Stimulated activated CD8-positive, alpha-beta memory T cell treated with anti-CD3 and anti-CD28 coated beads, Interleukin-15, amount 100 ng/mL, for 48 hours (primary cell): ENCODE measurements at places on chromosomes 7 and 10.

DNA sequence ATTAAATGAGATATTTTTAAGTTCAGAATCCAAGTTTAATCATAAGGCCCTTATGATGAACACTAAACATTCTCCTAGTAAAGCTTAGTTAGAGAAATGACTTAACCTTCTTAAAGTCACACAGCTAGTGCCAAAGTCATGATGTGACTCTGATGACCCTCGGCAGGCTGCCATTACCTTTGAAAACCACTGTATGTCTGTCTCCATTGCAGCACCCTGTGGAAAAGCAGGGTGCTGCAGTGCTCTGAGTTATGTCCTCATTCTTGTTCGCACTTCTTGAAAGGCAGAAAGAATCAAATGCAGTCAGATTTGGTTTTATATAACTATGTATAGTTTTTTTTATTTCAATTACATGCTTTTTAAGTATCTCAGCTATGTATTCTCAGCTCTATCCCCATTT lies 105.0 kb downstream of the PHTF2 start:
- DNase-seq = no peak

- no peak for DNase-seq
Measured at GRCh38 chr7:140031364-140031763, 31.4 kb downstream of the PARP12 start.

DNA sequence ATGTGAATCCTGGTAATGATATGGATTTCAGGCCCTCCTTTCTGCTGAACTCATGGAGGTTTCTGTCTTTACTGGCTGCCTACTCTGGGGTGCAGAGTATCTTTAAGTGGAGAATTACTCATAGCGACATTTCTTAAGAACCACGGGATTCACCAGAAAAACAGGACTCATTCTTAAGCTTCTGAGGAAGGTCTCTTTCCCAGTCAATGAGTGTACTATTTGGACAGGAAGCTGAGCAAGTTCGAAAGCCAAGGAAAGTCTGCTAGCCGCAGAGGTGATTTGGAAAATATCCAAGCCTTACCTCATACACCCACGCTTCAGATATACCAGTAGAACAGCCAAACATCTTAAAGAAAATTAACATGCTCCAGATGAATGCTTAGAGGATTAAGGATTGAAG lies 377.6 kb upstream of the MYO3A start:
- DNase-seq = no peak

DNA sequence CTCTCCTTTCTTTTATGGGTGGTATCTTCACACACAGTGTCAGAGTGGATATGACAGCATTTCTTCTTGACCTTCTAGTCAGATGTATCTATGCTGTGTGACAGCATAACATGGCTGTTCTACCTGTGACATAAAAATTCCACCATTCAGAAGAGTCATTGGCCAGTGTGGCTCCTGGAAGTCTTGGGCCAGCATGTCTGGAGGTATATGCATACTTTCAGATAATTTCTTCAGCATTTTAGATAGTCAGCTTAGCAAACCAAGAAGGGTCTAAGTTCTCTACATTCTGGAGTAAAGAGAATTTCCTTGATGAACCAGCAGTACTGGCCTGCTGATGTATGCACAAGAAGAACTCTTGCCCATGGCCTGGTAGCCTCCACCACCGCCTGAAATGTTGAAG lies 179.3 kb downstream of the BMPER start:
- no peak for DNase-seq

DNA sequence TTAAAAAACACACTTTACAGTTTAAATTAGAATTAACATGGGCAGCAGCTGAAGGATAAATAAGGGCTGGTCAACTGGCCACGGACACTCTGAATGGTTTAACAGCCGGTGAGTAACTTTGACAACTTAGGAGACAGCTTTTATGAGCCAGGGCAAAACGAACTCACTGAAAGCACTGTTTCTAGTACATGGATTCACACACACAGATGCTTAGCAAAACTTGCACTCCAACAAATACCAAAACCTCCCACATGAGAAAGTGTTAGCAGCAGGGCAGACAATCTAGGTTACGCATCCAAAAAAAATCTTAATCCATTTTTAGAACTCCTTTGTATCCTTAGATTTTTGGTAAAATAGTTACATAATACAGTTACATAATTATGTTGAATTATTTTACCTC lies 486.4 kb downstream of the PHTF2 start:
- no peak for DNase-seq

- DNase-seq = no peak
Measured at GRCh38 chr7:26538216-26538615, 246.6 kb downstream of the SNX10 start.

- no peak for DNase-seq
Measured at GRCh38 chr7:74388880-74389415, 64.8 kb upstream of the GTF2IRD1 start.

- DNase-seq = no peak
Measured at GRCh38 chr10:102247734-102248133, 2.4 kb downstream of the GBF1 start.

DNA sequence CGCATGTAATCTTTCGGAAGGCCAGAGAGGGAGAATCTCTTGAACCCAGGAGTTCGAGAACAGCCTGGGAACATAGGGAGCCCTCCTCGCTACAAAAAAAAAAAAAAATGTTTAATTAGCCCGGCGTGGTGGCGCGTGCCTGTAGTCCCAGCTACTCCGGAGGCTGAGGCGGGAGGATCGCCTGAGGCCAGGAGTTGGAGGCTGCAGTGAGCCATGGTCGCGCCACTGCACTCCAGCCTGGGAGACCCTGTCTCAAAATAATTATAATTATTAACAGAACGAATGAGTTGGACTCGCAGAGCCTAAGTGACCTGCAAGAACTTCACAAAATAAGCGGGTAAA lies 794 bp downstream of the PCGF6 start:
- DNase-seq = no peak
